Naive thymus-derived CD4-positive, alpha-beta T cell (primary cell): ENCODE measurements at places on chromosomes 6 and 20. TPM values are rescaled to one million over a fixed set of nuclear protein-coding genes. Genes with fewer than 3 reads are reported as not detected.
A peak's percentile ranks its signal among the peaks of the same experiment; 100 is the strongest.

DNA sequence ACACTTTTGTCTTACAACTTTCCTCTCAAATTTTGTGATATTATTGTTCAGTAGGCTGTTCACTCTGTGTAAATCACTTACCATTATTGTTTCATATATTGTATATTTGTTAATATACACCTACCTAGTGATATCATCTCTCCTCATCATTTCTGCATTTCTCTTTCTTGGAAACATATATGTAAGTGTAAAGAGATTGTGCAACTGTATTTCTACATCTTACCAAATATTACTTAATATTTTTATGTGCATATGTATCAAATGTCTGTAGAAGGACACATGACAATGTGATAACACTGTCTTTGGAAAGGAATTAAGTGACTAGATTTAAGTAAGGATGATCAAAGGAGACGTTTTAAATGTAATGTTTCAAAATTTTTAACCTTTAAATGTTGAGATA is 30.2 kb downstream of the ZNF322 start:
- no peaks in the 10 kb centered on the region for H3K36me3 ChIP-seq
- H3K27me3 ChIP-seq, result no peaks in the 10 kb centered on the region
- no peak overlapping the region for H3K27ac ChIP-seq
- no peaks in the 10 kb centered on the region for H3K4me1 ChIP-seq
- no peak overlapping the region for H3K4me3 ChIP-seq

DNA sequence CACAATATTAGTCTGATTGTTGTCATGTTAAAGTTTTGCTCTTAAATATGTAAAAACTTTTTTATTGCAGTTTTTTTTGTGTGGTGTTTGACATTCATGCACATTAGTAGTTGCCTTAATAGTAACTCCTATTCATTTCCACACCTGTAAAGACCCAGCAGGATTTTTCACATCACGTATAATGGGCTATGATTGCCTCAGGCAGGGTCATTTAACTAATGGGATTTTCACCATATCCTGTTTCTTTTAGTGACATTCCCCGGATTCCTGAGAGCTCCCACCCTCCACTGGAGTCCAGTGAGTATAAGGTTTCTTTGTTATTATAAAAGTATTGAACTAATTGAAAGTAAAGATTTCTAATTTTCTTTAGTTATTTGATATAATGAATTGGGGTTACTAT is 359.2 kb downstream of the RIMS1 start:
- H3K4me3 ChIP-seq, result no peak overlapping the region
- H3K27me3 ChIP-seq, result no peaks in the 10 kb centered on the region
- H3K27ac ChIP-seq, result no peak overlapping the region
- no peaks in the 10 kb centered on the region for H3K36me3 ChIP-seq

DNA sequence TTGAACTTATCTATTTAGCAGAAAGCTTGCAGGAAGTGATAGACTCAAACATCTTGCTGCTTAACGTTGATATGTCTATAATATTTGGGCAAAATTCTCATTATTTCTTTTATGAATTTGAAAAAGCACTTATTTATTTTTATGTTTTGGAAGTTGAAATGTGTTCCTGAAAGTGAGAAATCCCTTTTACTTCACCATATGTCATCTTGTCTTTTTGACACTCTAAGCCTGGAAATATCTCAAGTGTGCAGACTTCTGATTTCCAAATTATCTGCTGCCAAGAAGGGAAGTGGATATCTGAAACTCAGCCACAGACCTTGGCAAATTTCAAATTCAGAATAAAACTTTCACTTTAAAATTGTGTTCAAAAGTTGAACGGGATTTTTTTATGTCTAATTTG is 368.7 kb upstream of the MANEA start:
- H3K36me3 ChIP-seq, result no peaks in the 10 kb centered on the region
- H3K27ac ChIP-seq, result no peak overlapping the region
- no peak for DNase-seq
- H3K4me3 ChIP-seq, result no peak overlapping the region
- no peaks in the 10 kb centered on the region for H3K4me1 ChIP-seq
- no peaks in the 10 kb centered on the region for H3K27me3 ChIP-seq

DNA sequence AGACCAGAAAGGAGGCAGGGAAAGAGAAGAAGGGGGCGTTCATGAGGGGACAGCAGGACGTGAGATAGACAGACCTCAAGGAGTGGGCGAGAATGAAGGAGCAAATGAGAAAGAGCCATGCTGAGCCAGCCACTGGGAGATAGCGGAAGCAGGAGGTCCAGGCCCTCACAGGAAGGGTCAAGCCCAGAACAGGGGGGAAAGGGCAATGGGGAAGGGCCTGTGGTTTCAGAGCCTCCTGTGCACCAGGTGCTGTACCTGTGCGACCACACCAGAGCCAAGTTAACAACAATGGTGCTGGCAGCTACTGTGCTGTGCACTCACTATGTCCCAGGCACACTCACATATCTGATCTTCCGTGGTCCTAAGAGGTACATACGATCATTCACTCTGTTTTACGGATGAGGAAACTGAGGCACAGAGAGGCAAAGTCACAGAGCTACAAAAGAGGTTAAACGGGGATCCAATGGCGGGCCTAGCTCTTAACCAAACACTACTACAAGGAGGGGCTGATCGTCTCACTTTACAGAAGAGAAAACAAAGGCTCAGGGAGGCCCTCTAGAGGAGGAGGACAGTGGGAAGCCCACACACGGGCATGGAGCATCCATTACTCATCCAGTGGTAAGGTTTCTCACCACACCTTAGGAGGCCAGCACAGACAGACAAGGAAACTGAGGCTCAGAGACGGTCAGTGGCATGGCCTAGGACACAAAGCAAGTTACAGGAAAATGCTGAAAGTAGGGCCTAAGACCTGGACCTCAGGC is 129.1 kb downstream of the PREX1 start:
- no peaks in the 10 kb centered on the region for H3K27me3 ChIP-seq
- no peak for DNase-seq
- no peaks in the 10 kb centered on the region for H3K4me1 ChIP-seq
- H3K27ac ChIP-seq, result no peak overlapping the region
- no peak overlapping the region for H3K4me3 ChIP-seq
- peaks cover 4% of the 10 kb centered on the region for H3K36me3 ChIP-seq

DNA sequence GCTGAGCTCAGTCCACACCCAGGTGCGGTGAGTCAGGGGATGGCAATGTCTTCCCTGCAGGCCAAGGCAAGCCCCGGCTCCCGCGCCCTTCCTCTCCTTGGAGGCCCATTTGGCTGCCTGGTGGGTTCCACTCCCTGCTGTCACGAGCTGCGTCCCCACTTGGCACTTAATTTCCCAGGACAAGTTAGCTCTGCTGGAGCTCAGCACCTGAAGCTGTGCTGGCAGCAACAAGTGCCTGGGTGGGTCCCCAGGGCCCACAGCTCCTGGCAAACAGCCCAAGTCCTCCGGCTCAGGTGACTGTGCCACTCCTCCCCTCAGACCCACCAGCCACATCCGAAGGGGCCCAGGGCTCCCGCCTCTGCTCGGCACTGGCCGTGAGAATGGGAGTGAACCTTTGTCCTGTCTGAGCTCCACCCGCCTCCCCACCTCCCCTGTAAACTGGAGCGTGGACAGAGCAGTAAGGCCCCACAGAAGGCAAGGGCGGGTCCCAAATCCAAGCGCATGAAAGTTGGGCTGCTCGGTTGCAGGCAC is 16.9 kb downstream of the LAMA5 start:
- no peaks in the 10 kb centered on the region for H3K36me3 ChIP-seq
- no peak overlapping the region for H3K4me3 ChIP-seq
- no peaks in the 10 kb centered on the region for H3K4me1 ChIP-seq
- H3K27me3 ChIP-seq, result no peaks in the 10 kb centered on the region

DNA sequence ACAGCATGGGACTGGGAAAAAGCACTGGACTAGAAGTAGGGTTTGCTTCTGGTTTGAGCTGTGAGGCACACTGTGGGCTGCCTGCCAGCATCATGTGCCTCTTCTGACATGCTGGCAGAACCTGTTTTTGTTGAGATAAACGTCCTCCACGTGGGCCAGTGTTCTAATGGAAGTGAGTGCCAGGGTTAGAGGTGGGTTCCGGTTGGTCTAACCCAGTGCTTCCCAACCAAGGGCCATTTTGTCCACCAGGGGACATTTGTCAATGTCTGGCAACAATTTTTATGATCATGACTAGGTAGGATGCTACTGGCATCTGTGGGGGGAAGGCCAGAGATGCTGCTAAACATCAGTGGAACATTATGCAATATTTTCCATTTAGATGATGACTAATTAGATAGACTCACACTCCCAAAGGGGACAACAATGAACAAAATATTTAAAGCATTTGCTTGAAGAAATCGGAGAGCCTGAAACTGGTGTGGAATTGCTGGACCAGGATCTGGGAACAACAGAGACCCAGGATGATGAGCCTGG is 7.8 kb upstream of the APMAP start:
- H3K36me3 ChIP-seq, result peaks cover 4% of the 10 kb centered on the region
- H3K4me3 ChIP-seq, result no peak overlapping the region
- no peaks in the 10 kb centered on the region for H3K27me3 ChIP-seq
- no peak for DNase-seq
- no peaks in the 10 kb centered on the region for H3K4me1 ChIP-seq

DNA sequence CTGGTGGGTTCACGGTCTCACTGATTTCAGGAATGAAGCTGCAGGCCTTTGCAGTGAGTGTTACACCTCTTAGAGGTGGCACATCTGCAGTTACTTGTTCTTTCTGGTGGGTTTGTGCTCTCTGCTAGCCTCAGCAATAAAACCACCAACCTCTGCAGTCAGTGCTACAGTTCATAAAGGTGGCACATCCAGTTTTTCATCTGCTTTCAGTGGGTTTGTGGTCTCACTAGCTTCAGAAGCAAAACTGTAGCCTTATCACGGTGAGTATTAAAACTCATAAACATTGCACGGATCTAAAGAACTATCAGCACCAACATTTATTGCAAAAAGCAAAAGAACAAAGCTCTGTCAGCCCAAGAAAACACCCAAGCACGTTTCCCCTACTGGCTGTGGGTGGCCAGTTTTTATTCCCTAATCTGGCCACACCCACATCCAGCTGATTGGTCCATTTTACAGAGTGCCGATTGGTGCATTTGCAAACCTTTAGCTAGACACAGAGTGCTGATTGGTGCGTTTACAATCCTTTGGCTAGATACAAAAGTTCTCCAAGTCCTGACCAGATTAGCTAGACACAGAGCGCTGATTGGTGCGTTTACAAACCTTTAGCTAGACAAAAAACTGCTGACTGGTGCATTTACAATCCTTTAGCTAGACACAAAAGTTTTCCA is 3.4 kb upstream of the TMEM14C start:
- DNase-seq, result peak; percentile 48

GRCh38 chr20:59291740-59292383 is 8.5 kb upstream of the EDN3 start:
- no peaks in the 10 kb centered on the region for H3K27me3 ChIP-seq
- DNase-seq, result no peak
- no peaks in the 10 kb centered on the region for H3K4me1 ChIP-seq
- no peak overlapping the region for H3K27ac ChIP-seq

DNA sequence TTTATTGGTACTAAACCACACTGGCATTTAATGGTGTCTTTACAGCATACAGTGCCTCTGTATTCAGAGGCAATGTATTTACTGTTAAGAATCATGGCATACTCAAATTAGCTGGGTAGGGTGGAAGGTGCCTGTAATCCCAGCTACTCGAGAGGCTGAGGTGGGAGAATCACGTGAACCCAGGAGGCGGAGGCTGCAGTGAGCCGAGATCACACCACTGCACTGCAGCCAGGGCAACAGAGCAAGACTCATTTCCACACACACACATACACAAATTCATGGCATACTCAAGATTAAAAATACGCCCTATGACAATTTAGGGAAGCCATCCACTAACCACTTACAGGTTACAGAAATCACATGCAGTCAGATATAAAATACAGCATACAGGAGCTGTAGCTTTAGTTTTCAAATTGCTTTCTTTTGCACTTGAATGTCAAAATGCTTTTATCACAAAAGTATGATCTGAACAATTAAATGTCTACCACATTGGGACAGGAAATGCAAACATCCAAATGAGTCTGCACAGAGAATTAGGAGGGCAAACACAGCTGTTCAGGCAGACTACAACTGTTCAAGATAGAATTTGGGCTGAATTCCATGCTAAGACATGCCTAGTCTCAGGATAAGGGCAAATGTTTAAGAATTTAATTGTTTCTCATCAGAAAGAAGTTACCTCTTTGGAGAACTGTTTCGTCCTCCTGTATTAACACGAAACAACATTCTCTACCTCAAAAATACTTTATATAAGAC is 36.4 kb downstream of the CSNK2A1 start:
- H3K27me3 ChIP-seq, result no peaks in the 10 kb centered on the region
- no peak overlapping the region for H3K27ac ChIP-seq
- H3K36me3 ChIP-seq, result peaks cover 60% of the 10 kb centered on the region
- H3K4me3 ChIP-seq, result no peak overlapping the region
- DNase-seq, result no peak
- no peaks in the 10 kb centered on the region for H3K4me1 ChIP-seq

DNA sequence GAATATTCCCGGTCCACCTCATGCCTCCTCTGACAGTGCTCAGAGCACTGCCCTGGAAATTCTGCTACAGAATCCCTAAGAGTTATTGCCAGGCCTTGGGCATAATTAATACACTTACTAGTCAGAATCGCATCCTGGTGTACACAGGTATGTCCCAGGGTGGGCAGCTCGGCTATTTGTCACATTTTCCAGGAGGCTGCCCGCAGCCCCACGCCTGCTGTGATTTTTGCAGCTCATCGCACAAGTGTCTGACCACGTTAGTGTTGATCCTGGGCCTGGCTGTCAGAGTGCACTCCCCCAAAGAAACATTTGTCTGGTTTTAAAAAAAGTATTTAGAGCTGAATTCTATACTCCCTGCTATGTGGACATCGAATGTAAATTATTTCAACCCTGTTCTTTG is 105.4 kb downstream of the CD83 start:
- H3K27ac ChIP-seq, result no peak overlapping the region
- no peak for DNase-seq
- no peaks in the 10 kb centered on the region for H3K4me1 ChIP-seq
- no peak overlapping the region for H3K4me3 ChIP-seq
- H3K36me3 ChIP-seq, result no peaks in the 10 kb centered on the region

DNA sequence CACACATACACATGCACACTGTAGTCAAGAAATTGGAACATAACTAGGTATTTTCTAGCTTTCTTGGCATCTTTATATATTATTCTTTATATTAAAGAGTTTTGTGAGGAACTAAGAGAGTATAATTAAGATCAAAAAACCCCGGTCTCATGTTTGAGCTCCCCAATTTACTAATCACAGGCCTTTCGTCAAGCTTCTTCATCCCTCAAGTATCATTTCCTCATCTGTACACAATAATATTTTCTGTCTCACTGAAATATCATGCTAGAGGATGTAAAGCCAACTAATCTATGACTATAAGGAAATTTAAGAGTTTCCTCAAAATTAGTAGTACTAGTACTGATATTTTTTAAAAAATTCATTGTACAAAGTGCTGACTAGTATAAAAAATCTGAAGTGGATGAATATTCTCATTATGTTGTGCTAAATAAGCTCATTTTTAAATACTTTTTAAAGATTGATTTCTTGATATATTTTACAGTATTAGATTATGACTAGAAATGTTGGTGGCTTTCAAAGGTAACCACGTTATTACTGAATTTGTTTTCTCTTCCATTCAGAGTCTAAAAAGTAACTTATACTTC is 28.0 kb downstream of the PEX3 start:
- H3K27me3 ChIP-seq, result no peaks in the 10 kb centered on the region
- no peaks in the 10 kb centered on the region for H3K4me1 ChIP-seq
- H3K36me3 ChIP-seq, result peaks cover 3% of the 10 kb centered on the region
- no peak for DNase-seq
- no peak overlapping the region for H3K4me3 ChIP-seq

GRCh38 chr6:44606504-44606903 is 219.0 kb downstream of the CDC5L start:
- no peaks in the 10 kb centered on the region for H3K36me3 ChIP-seq
- H3K27me3 ChIP-seq, result no peaks in the 10 kb centered on the region
- H3K27ac ChIP-seq, result no peak overlapping the region
- no peak overlapping the region for H3K4me3 ChIP-seq
- no peak for DNase-seq
- no peaks in the 10 kb centered on the region for H3K4me1 ChIP-seq

The OR2B6 gene
- total RNA-seq, result not detected in 2 replicates

The TXLNB gene
- total RNA-seq, result 0.92 TPM

The FERMT1 gene
- total RNA-seq, result not detected

The ARMC12 gene
- 0.78 TPM for total RNA-seq
